ENCODE measurements at places on chromosomes 13 and 19. TPM values are rescaled to one million over a fixed set of nuclear protein-coding genes. Genes with fewer than 3 reads are reported as not detected.

GRCh38 chr19:44988896-44989556, 12.2 kb upstream of the RELB start:
- no peaks in the 10 kb centered on the region for H3K27me3 ChIP-seq
- H3K27ac ChIP-seq, result no peak overlapping the region
- no peaks in the 10 kb centered on the region for H3K4me1 ChIP-seq
- DNase-seq, result peak; percentile 78
- peaks cover 77% of the 10 kb centered on the region for H3K36me3 ChIP-seq
- no peak overlapping the region for H3K4me3 ChIP-seq

DNA sequence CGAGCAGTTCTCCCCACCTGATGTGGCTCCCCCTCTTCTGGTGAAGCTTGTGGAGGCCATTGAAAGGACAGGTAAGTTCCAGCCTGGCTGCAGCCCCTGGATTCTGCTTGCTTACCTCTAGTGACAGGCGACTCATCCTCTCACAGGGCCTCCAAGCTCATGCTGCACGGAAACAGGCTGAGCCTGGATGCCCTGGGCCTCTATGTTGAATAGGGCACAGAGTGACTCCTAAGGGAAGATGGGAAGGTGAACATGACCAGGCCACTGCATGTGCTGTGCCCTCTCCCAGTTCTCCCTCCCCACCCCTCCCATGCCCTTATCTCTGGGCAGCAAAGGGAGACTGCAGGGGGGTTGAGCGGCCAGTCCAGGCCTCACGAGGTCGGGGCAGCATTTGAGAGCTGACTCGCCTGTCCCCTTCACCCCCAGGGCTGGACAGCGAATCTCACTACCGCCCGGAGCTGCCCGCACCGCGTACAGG, 7.6 kb downstream of the PIK3R2 start:
- DNase-seq, result no peak
- peaks cover 33% of the 10 kb centered on the region for H3K4me1 ChIP-seq
- H3K36me3 ChIP-seq, result peaks cover 26% of the 10 kb centered on the region
- no peaks in the 10 kb centered on the region for H3K27me3 ChIP-seq

GRCh38 chr13:34258646-34259386, 440.9 kb downstream of the RFC3 start:
- H3K4me3 ChIP-seq, result no peak overlapping the region
- no peaks in the 10 kb centered on the region for H3K36me3 ChIP-seq
- no peak overlapping the region for H3K27ac ChIP-seq
- no peak for DNase-seq
- no peaks in the 10 kb centered on the region for H3K27me3 ChIP-seq
- H3K4me1 ChIP-seq, result no peaks in the 10 kb centered on the region

DNA sequence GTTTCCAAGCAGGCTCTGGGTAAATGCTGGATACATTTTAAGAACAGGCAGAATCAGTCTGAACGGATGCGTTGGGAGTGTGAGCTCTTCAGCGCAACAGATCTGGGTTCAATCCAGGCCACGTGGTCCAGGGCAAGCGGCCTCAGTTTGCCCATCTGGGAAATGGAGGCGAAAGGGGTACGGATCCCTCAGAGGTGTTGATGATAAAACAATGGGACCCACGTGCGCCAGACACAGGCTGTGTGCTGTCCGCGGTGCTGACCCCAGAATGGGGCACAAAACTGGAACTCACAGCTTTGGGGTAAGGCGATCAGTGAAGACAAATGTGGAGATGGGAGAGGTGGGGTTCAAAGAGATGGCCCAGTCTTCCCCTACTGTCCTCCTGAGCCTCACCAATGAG, 13.1 kb upstream of the PDE4C start:
- H3K4me3 ChIP-seq, result no peak overlapping the region
- H3K36me3 ChIP-seq, result no peaks in the 10 kb centered on the region
- H3K27me3 ChIP-seq, result peaks cover 9% of the 10 kb centered on the region

DNA sequence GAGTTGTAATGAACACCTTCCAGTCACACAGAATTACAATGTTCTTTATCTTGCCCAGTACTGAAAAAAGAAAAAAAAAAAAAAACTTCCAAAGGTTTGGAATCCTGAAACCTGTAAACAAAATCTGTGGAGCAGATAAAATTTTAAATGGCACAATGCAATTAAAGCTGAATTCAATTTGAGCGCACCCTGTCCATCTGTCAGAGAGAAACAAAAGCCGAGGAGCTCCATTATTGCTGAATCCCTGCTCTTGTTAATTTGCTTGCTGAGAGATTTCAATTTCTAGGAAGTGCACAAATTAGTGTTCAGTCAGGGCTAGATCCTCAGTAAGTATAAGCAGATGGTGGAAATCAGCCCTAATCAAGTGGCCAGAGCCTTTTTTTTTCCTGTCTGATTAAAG, 65.2 kb downstream of the DACH1 start:
- H3K4me3 ChIP-seq, result no peak overlapping the region
- H3K4me1 ChIP-seq, result no peaks in the 10 kb centered on the region
- H3K36me3 ChIP-seq, result no peaks in the 10 kb centered on the region
- no peaks in the 10 kb centered on the region for H3K27me3 ChIP-seq

- H3K4me1 ChIP-seq, result peaks cover 50% of the 10 kb centered on the region
- H3K4me3 ChIP-seq, result peak overlapping the region; percentile 71
- H3K27me3 ChIP-seq, result no peaks in the 10 kb centered on the region
- H3K36me3 ChIP-seq, result peaks cover 46% of the 10 kb centered on the region
Observed at GRCh38 chr13:49997955-49998354, 1.1 kb downstream of the TRIM13 start.

DNA sequence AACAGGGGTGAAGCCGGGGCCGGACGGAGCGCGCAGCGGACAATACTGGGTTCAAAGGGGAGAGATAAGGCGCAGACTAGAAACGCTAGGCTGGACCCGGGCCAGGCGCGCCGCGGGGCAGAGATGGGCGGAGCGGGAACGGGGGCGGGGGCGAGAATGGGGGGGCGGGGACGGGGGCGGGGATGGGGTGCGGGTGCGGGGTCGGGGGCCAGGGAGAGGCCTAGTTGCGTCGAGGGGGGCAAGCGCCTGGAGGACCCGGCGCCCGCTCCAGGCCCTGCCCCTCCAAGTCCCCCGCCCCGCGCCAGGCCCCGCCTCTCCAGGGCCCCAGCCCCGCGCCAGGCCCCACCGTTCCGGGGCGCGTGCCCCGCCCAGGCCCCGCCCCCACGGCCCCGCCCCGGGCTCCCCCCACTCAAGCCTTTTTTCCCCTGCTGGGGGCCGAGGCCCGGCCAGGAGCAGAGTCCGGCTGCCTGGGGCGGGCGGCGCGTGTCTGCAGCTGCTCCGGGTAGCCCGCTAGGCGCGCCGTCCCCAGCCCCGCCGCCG, at the start of gene CERS4:
Gene CERS4, plus strand, starts transcription at position 449 of the 540 bp plus-strand sequence. CDS start 41,707 bp downstream, outside the sequence.
- H3K27ac ChIP-seq, result peak within 1 kb of the TSS; percentile 85
- H3K4me1 ChIP-seq, result peaks cover 10% of the 10 kb centered on the region
- DNase-seq, result peak; percentile 90
- H3K36me3 ChIP-seq, result no peaks in the 10 kb centered on the region
- peak within 1 kb of the TSS; percentile 87 for H3K4me3 ChIP-seq
- no peaks in the 10 kb centered on the region for H3K27me3 ChIP-seq

DNA sequence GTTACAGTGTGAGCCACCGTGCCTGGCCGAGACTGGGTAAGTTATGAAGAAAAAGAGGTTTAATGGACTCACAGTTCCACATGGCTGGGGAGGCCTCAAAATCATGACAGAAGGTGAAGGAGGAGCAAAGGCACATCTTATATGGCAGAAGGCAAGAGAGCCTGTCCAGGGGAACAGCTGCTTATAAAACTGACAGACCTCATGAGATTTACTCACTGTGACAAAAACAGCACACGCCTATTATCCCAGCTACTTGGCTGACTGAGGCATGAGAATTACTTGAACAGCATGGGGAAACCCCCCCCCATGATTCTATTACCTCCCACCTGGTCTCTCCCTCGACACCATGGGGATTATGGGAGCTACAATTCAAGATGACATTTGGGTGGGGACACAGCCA, 23.4 kb upstream of the ZNF561 start:
- H3K4me3 ChIP-seq, result no peak overlapping the region
- H3K4me1 ChIP-seq, result no peaks in the 10 kb centered on the region
- DNase-seq, result no peak
- no peaks in the 10 kb centered on the region for H3K27me3 ChIP-seq

The CEBPG gene
- 32.3 TPM for total RNA-seq

The SPACA4 gene
- total RNA-seq, result 0.98 TPM

The PDE4C gene
- 7.6 TPM for total RNA-seq

The FCAR gene
- total RNA-seq, result 3.2 TPM

The RUBCNL gene
- total RNA-seq, result 2.9 TPM
